Aortic smooth muscle cell (primary cell): ENCODE measurements at places on chromosomes 5 and 9. TPM values are rescaled to one million over a fixed set of nuclear protein-coding genes. Genes with fewer than 3 reads are reported as not detected.

Gene UBE2B
- 15.2 and 22.9 TPM in 2 replicates for total RNA-seq

Gene PCAT7
- 0.06 TPM in 1 of 2 replicates, not detected in the other for total RNA-seq

Gene IRX2
- total RNA-seq = 0.62 and 3.7 TPM in 2 replicates

Gene ADRB2
- total RNA-seq = 3.7 and 6.2 TPM in 2 replicates

Gene MYOZ3
- 0.37 and 0.40 TPM in 2 replicates for total RNA-seq

Gene FAM169A
- 0.19 and 0.40 TPM in 2 replicates for total RNA-seq

Gene DAB2
- total RNA-seq = 83.1 and 249 TPM in 2 replicates

Gene THBS4
- 0.56 and 1.3 TPM in 2 replicates for total RNA-seq

Gene GPRIN1
- total RNA-seq = 2.4 and 3.2 TPM in 2 replicates

Gene CDH9
- not detected in 2 replicates for total RNA-seq

Gene LCN1
- not detected in 2 replicates for total RNA-seq

Gene SHC3
- total RNA-seq = 9.2 and 16.4 TPM in 2 replicates

Gene FGD3
- total RNA-seq = not detected in 2 replicates

Gene C1QTNF3
- total RNA-seq = 0.79 and 1.6 TPM in 2 replicates

Gene CFAP157
- 0.06 and 0.13 TPM in 2 replicates for total RNA-seq

Gene BTNL3
- total RNA-seq = not detected in 2 replicates

Gene CCL27
- total RNA-seq = not detected in 2 replicates

Gene IL3
- total RNA-seq = not detected in 2 replicates
